Activated gamma-delta T cell (primary cell): ENCODE measurements at places on chromosomes 4 and X.

DNA sequence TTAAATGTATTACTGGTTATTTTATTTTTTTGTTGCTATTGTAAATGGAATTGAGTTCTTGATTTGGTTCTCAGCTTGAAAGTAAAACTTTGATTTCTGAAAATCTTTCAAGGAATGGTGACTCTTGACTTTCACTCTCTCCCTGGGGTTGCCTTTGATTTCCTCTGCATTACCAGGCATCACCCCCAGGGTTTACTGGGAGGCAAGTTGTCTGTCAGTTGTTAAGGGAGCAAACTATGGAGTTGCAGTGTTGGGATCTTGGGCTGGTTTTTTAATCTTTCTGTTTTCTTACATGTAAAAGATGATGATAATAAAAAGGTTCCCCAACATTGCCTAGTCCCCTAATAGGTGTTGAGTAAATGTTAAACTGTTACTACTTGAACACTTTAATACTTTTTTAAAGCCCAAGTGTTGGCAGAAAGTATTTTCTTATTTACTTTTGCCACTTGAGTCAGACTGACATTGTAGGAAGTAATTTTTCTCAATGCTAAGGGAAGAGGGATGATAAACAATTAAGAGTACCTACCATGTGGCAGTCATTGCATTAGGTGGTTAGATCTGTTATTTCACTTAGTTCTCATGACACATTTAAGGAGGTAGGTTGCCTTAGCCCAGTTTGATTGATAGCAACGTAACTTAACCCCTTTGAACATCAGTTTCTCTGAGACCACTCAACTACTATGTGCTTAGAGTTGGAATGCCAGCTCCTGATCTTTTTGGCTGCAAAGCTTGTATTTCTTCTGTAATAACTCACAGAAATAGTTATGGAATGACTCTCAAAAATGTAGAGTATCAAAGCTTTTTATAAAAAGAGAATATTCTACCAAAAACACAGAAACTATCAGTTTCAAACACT is 67.1 kb downstream of the DCLK2 start:
- DNase-seq: no peak

- no peak for DNase-seq
Measured at GRCh38 chr4:47373709-47374108, 89.8 kb downstream of the COMMD8 start.

GRCh38 chr4:88097781-88098180 is 60.7 kb downstream of the ABCG2 start:
- DNase-seq: no peak

- no peak for DNase-seq
Measured at GRCh38 chr4:113790478-113790877, 28.9 kb upstream of the CAMK2D start.

- no peak for DNase-seq
Measured at GRCh38 chrX:34382416-34382815, 250.3 kb upstream of the FAM47A start.

DNA sequence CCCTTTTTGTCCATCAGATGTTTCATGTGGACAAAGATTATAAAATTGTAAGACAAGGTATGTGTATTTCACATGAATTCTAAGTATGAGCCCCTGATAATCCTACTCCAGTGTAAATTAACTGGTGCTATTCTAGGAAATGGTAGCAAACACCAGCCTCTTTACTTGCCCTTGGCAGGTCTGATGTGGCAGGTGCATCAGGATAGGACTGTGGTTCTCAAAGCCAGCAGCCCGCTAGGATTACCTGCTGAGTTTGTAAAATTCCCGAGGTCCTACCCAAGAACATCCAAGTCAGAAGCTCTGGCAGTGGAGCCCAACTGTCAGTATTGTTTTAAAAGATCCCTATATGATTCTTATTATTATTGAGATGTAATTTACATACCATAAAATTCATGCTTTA is 174.0 kb upstream of the ANXA3 start:
- DNase-seq: no peak
